ENCODE measurements at places on chromosomes 2 and 18. TPM values are rescaled to one million over a fixed set of nuclear protein-coding genes. Genes with fewer than 3 reads are reported as not detected.

DNA sequence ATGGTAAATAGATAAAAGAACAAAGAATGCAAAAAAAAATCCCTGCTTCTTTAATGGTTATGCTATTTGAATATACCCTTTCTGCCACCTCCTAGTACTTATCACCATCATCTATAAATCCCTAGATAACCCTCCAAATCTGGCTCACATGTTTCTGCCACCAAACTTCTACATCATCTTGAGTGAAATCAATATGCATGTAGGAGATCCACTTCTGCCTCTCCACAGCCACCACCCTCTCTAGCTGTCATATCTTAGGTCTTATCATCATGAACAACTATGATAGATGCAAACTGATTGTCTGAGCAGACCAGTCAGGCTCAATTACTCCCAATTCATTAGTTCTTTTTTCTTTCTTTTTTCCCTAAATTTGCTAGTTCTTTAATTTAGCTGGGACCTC lies 55.3 kb downstream of the STRN start:
- no peaks in the 10 kb centered on the region for H3K27me3 ChIP-seq
- H3K36me3 ChIP-seq: no peaks in the 10 kb centered on the region
- H3K4me1 ChIP-seq: no peaks in the 10 kb centered on the region

The MMADHC gene
- 149 TPM for total RNA-seq

The GDF7 gene
- 0.04 TPM for total RNA-seq

The NXPH2 gene
- 1.3 TPM for total RNA-seq

GRCh38 chr2:126635736-126636135 lies 20.2 kb upstream of the GYPC start:
- H3K4me1 ChIP-seq: no peaks in the 10 kb centered on the region
- H3K27me3 ChIP-seq: no peaks in the 10 kb centered on the region
- H3K36me3 ChIP-seq: no peaks in the 10 kb centered on the region

DNA sequence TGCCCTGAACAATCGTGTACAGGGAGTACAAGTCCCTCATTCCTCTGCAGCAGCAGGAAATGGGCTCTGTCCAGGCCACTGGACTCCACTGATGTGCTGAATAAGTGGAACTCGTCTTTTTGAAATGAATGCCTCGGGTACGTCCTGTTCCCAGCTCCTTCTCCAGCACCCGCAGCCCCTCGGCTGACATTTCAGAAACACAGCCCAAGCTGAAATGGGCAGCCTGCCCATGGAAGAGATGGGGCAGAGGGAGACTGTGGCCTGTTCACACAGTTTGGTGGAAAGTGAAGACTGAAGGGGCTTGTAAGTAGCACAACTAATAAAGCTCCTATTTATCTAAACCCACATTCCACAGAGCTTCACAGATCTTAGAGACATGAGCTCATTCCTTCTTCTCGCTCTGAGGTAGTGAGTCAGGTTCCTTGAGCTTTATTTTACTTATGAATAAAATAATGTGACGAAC lies 498.6 kb downstream of the TXNL1 start:
- no peak overlapping the region for H3K27ac ChIP-seq
- H3K4me3 ChIP-seq: no peak overlapping the region
- H3K27me3 ChIP-seq: no peaks in the 10 kb centered on the region
- H3K4me1 ChIP-seq: no peaks in the 10 kb centered on the region
- H3K36me3 ChIP-seq: no peaks in the 10 kb centered on the region

DNA sequence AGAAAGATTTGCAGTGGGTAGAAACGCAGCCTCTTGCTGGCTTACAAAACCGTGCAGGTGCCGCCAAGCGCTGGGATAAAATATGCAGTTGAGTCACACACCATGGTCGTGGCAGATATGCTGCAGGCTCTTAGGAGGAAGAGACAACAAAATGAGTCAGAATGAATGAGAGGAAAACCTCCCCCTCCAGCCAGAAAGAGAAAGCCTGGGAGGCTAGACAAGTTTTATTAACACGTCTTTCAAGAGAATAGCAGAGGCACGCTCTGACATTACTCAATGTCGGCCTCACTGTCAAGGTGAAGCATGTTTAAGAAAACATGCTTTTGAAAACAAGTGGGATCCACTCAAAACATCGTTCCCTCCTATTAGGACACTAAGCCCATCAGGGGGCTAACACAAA lies 37.1 kb upstream of the ZCCHC2 start:
- peaks cover under 1% of the 10 kb centered on the region for H3K36me3 ChIP-seq
- H3K27ac ChIP-seq: no peak overlapping the region
- no peaks in the 10 kb centered on the region for H3K27me3 ChIP-seq

DNA sequence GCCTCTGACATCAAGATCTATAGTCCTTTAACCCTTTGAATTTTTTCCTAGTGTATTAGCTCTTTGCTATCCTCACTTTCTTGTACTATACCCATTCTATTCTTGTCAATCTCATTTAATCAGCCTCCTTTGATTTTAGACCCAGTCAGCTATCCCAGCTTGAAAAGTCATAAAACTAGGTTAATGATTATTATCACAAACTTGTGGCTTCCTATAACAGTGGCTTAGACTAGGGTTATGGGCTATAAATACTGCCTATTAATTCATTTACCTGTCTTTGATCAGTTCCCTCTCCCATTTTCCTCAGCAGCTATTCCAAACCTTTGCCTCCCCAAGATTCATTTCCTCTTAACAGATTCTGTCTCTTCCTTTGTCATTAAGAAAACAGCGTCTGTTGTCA lies 174.8 kb downstream of the UBR3 start:
- H3K27me3 ChIP-seq: no peaks in the 10 kb centered on the region
- H3K4me3 ChIP-seq: no peak overlapping the region
- DNase-seq: no peak
- H3K4me1 ChIP-seq: no peaks in the 10 kb centered on the region

- no peak overlapping the region for H3K27ac ChIP-seq
- DNase-seq: peak; percentile 26
- no peak overlapping the region for H3K4me3 ChIP-seq
- no peaks in the 10 kb centered on the region for H3K4me1 ChIP-seq
- no peaks in the 10 kb centered on the region for H3K27me3 ChIP-seq
- no peaks in the 10 kb centered on the region for H3K36me3 ChIP-seq
These were observed 144.1 kb downstream of the SMAD7 start for GRCh38 chr18:48806551-48807261.

GRCh38 chr2:216784456-216784855 lies 75.4 kb downstream of the TNP1 start:
- H3K36me3 ChIP-seq: no peaks in the 10 kb centered on the region
- peaks cover 5% of the 10 kb centered on the region for H3K4me1 ChIP-seq
- no peaks in the 10 kb centered on the region for H3K27me3 ChIP-seq

The VRK2 gene
- total RNA-seq: 23.8 TPM

The PDCD1 gene
- 1.4 TPM for total RNA-seq

DNA sequence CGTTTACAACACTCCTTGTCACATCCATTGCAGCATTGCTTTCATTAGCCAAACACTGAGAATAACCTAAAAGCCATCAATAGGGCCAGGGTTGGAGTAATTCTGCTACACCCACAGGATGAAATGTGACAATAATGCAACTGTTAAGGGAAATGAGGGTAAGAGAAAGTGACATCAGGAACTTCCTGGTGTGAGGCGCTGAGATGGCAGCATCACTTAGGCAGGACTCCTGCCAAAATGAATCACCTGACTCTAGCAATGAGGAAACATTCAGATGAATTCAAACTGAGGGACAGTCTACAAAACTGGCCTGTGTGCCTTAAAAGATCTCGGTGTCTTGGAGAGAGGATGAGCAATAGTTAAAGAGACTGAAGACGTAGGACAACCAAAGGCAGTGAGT lies 115.6 kb upstream of the AGAP1 start:
- H3K4me1 ChIP-seq: peaks cover 3% of the 10 kb centered on the region
- no peak overlapping the region for H3K27ac ChIP-seq
- no peaks in the 10 kb centered on the region for H3K27me3 ChIP-seq

- DNase-seq: no peak
- no peak overlapping the region for H3K4me3 ChIP-seq
- no peaks in the 10 kb centered on the region for H3K36me3 ChIP-seq
- H3K27me3 ChIP-seq: no peaks in the 10 kb centered on the region
These were observed 405.1 kb downstream of the TNS1 start for GRCh38 chr2:217597681-217598080.

DNA sequence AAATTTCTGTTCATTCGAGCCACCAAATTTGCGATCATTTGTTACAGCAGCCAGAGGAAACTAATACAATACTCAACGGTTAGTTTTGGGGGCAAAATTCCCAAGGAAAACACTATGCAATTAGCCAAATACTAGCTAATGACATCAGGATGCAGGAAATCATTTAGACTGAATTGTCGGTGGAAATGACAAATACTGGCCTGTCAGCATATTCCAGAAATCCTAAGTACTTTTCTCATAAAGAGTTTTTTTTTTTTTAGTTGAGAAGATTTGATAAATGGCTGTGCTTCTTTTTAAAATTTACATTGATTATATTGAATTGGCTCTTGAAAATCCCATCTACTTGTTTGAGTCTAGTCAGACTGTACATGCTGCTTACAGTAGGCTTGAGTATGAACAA lies 410.1 kb downstream of the SUCLG1 start:
- H3K4me3 ChIP-seq: no peak overlapping the region
- H3K27ac ChIP-seq: no peak overlapping the region
- H3K4me1 ChIP-seq: no peaks in the 10 kb centered on the region
- DNase-seq: no peak

The DAPL1 gene
- not detected for total RNA-seq

- H3K27ac ChIP-seq: no peak overlapping the region
- H3K27me3 ChIP-seq: no peaks in the 10 kb centered on the region
- no peaks in the 10 kb centered on the region for H3K4me1 ChIP-seq
- no peak overlapping the region for H3K4me3 ChIP-seq
These were observed 694.1 kb downstream of the ARHGAP15 start for GRCh38 chr2:143823296-143823695.

DNA sequence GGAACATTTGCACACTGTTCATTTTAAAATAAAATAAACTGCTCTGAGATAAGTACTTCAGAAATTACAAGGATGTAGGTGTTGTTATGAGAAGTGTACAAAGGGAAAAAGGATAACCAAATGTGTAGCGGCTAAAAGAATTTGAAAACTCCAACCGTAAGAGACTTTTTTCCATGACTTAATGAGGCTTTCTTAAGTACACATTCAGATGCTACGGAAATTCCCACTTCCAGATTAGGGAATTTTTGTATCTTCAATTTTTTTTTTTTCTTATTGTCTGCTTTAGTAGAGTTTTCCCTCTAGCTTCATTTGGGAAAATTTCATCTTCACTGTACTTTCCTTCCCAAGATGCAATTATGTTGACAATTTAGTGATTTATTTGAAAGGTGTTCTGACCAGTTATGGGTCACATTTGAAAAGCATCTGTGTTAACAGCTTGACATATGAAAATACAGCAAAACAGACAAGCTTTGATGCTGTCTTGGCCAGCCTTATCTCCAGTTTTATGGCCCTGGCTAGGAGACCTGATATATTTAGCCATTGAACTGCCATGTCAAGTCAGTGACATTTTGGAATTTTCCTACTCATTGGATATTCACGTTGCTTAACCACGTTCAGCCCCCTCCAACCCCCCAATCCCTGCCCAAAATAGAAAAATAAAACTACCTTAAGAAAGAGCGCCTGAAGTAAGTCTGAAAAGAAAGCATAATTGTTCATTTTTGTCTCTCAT lies 105.6 kb downstream of the FEZ2 start:
- H3K27me3 ChIP-seq: no peaks in the 10 kb centered on the region
- DNase-seq: no peak
- no peak overlapping the region for H3K27ac ChIP-seq

The RUFY4 gene
- 0.44 TPM for total RNA-seq
